CD4-positive, alpha-beta T cell treated with Interleukin-2 at 100 ng/mL for 4 hours (primary cell): ENCODE measurements at places on chromosomes 12 and 14.

GRCh38 chr12:128008341-128008740 is 258.6 kb upstream of the TMEM132C start:
- no peak for DNase-seq

DNA sequence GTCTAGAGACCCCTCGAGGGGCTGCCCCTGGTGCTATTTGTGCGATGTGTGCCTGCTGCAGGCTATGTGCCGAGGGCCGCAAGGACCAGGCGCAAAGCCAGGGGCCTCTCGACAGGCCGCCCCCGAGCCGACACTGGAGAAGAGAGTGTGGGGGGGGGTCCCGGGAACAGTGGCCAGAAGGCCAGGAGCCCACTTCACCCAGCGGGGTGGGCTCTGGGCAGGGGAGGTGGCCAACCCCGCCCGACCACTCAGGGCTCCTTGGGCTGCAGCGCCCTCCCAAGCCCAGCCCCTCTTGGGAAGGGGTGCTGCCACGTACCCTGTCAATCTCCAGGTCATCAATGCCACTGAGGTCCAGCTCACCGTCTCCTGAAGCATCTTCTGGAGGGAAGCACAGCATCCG is 28.6 kb upstream of the BTBD6 start:
- DNase-seq = no peak

DNA sequence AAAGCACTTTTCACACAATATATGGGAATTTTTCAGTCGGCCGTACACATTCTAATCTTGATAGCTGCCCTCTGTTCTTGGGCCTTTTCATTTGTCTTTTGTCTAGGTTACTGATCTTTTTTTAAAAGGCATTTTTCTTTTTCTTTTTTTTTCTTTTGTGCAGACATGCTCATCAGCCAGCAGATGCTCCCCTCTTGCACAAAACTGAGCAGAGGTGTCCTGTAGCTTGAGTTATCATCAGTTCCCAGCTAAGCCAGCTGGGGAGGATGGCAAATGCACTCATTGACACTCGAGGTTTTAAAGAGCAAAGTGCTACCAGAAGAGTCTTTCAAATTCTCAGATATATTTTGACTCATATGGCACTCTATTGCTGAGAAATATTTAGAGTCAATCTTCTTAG is 913.9 kb upstream of the SEL1L start:
- DNase-seq = no peak

GRCh38 chr14:90518069-90518940 is 121.5 kb downstream of the CALM1 start:
- DNase-seq = no peak

GRCh38 chr12:45671254-45671653 is 58.3 kb upstream of the ARID2 start:
- no peak for DNase-seq

- DNase-seq = peak; percentile 83
Observed at GRCh38 chr14:95561001-95561412, 26.2 kb downstream of the GLRX5 start.

GRCh38 chr14:68094752-68095151 is 275.2 kb downstream of the RAD51B start:
- DNase-seq = no peak

DNA sequence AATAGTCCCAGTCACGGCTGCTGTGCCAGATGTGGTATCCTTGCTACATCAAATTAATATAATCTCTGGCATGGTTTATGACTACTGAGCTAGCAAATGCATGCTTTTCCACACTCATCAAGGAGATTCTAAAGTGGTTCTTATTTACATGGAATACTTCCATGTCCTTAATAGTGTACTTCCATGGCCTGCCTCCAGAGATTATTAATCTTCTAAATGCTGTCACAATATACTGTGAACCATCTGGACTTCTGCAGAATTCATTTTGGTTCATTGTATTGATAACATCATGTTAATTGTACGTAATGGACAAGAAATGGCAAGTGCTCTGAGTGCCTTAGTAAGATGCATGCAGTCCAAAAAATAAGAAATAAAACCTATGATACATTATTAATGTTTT is 230.8 kb downstream of the NUAK1 start:
- DNase-seq = no peak

- DNase-seq = peak; percentile 60
Observed at GRCh38 chr12:12445165-12445881, 88.4 kb downstream of the BORCS5 start.

DNA sequence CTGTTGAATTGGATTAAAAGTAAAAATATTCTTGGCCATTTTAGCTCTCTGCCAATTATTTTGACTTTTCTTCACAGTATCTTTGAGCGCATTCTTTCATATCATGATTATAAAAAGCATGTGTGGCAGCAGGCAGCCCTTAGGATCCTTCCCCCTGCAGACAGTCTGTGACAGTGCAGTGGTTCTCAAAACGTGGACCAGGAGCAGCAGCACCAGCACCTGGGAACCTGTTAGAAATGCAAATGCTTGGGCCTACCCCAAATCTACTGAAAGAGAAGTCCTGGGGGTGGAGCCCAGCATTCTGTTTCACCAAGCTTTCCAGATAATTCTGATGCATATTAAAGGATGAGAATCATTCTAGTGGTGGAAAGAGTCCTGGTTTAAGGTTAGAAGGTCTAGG is 155.6 kb downstream of the MON2 start:
- DNase-seq = no peak
